ENCODE measurements at places on chromosomes 4 and X.
A peak's percentile ranks its signal among the peaks of the same experiment; 100 is the strongest.

DNA sequence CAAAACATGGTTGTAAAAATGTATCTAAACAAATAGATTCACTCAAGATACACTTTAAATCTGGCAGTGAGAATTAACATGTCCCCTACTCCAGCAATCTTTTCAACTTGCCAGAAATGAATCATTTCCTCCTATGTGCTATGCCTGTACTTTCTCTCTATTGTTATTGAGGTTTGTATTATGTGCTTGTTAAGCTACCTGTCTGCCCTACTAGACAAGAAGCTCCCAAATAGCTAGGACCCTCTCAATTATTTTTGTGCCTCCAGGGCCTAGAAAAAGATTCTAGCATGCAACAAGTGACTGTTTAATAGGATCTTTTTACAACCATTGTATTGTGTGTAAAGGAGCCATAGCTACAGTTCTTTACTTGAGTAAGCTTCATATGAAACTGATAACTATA is 3.5 kb upstream of the SAP30 start:
- DNase-seq = no peak

GRCh38 chr4:177108708-177109107 is 201.0 kb upstream of the NEIL3 start:
- DNase-seq = no peak

DNA sequence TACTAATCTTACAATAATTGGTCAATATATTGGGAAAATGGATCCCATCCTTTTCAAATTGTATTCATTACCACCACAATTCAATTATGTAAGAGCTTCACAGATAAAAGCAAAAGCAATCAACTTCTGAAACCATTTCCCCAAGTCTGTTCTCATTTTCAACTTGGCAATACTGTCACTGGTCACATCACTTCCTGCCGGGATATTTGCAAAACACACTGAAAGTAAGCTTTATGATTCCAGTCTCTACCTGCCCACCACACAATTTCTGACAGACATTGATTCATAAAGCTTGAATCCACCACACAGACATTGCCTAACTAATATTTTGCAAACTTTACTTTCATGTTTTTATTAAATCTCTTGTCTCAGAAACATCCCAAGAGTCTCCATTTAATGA is 53.6 kb downstream of the LIN54 start:
- DNase-seq = no peak

- no peak for DNase-seq
Observed at GRCh38 chr4:13977746-13978145, 350.2 kb upstream of the BOD1L1 start.

DNA sequence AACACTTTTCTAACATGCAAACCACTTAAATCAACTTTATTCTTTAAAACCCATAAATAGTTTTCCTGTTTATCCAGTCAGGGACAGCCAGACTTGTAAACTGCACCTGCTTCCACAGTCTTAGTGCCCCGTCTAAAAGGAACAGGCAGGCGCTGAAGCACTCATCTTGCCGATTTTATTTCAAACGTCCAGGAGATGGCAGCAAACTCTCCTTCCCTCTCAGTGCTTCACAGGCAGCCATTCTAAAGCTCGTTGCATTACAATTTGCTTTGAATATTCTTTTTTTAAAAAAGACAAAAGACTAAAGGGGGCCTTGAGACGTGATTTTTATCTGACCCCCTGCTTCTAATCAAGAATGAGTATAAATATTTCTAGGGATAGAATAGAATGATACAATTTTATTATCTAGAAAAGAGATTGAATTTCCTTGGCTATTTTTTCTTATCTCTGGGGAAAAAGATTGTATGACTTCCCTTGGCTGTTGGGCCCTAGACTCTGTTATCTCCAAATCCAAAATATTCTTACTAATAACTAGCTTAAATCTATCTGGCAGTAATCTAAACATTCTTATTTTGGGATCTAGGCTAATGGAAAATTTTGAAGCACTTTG is 93.6 kb upstream of the MYOZ2 start:
- peak; percentile 24 for DNase-seq

GRCh38 chrX:137366018-137366633 is 199.8 kb upstream of the ZIC3 start:
- DNase-seq = no peak

- no peak for DNase-seq
Observed at GRCh38 chrX:53681661-53682060, 4.9 kb downstream of the HUWE1 start.

GRCh38 chr4:108350332-108350731 is 181.6 kb upstream of the LEF1 start:
- no peak for DNase-seq

GRCh38 chr4:41455206-41455605 is 82.8 kb upstream of the LIMCH1 start:
- DNase-seq = no peak

Data from stimulated activated naive B cell treated with anti-CD40 and anti-IgM and Interleukin-4, amounts not matched to agents 10 μg/mL and 1 μg/mL and 100 μg/mL, for 72 hours (primary cell).